ENCODE measurements at places on chromosomes 7 and 10.

- DNase-seq, result no peak
Measured at GRCh38 chr10:1754506-1755153, 17.3 kb upstream of the ADARB2 start.

- no peak for DNase-seq
Measured at GRCh38 chr7:44636041-44636584, 29.7 kb downstream of the OGDH start.

DNA sequence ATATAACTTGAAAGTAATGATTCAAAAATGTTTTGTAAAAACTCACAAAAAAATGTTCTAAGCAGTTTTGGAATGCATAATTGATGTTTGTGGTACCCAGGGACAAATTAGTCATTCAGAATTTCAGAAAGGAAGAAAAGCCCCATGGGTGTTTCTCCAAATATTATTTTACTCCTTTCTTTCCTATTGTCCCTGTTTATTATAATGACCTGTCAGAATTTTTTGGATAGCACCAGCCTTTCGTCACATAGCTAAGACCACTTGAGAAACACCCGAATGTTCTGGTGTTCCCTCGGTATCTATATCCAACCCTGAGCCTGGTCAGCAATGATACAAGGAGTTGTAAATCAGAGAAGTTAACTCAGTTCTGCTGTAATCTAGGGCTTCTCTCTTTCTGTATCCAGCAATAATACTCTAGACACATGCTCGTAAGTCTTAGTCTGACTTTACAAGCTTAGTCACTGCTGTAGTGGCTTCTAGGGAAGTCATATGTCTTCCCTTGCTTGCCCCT, 64.8 kb upstream of the MEOX2 start:
- DNase-seq, result peak; percentile 56

DNA sequence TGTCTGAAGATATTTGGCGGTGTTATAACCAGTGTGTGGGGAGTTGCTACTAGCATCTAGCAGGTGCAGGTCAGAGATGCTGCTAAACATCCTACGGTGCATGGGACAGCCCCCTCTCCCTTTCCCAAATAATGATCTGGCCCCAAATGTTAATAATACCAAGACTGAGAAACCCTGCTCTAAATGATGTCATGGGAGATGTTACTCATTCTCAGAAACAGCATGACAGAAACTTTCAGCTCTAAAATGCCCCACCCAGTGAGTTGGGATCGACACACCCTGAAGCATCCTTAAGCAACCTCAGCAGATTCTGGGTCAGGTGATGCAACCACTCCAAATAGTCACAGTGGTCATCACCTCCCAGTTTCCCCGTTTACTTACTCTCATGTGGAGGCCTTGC, 108.8 kb upstream of the MPP7 start:
- no peak for DNase-seq

DNA sequence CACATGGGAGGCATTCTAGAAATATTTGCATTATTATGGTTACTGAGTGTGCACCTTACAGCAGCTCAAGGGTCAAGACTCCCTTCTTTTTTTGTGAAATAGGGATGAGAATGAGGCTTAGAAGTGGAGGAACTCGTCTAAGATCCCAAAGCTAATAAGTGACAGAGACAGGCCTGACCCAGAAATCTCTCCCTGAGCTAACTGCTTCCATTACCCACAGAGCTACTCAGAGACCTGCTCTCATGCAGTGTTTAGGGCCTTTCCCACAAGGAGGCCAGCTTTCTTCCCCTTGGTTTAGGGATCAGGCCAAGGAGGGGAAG, 301.7 kb downstream of the RPS24 start:
- no peak for DNase-seq

GRCh38 chr7:140375892-140376730, 22.2 kb downstream of the SLC37A3 start:
- no peak for DNase-seq

DNA sequence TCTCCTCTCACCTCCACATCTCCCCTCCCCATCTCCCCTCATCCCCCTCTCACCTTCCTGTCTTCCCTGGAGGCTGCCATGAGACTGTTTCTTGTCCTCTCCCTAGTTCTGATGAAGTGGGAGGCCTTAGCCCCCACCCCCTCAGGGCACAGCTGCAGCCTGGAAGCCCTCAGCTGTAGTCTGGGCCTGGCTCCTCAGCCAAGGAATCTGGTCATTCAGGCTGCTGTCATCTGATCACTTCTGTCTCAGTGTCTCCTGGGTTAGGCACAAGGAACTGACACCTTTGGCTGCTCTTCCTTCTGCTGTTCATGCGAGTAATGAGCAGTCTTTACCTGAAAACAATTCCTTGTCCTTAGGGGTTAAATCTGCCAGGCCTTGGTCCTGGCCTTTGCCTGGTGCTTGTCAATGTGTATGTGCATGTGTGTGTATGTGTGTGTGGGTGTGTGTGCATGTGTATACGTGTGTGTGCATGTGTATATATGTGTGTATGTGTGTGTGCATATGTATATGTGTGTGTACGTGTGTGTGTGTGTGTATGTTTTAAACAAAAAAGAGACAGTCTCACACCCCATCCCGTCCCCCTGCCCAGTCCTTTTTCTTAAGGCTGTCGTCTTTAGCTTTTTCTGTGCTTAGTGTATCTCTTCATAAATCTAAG, 153.5 kb upstream of the TMEM72 start:
- DNase-seq, result no peak

DNA sequence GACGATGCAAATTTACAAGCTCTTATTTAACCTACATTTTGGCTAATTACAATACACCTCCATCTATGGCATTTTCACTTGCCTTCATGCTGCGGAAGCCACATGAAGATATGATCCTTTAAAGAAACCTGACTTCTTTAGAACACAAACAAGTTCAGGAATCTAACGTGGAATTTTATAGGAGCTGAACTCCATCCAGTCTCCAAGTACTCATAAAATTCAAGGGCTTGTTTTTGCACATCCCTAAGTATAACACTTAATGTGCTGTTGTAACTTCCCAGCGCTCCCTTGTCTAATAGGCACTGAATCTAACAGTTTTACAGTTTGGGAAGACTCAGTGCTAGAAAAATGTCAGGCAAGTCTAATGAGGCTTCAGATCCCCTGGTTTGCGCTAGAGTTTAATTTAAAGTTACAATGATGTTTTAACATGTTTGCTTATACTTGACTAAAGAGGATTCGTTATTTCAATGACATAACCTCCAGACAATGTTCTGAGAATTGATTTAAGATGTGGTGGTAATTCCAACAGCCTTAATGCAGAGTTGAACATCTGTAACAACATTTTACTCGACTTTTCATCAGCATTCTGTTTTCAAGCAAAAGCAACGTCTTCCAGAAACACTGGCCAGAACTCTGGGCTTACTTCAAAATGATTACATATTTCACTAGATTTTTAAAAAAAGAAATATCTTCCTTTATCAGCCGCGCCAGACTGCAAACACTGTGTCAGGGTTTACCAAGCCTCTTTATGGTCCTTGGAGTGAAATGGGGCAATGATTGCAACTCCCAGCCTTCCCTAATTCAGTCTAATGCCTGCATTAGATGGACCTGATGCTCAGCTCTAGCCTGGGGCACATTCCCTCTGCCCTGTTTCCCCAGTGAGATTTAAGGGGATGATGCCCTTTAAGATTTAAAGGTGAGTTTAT, 664.3 kb downstream of the KCNMA1 start:
- no peak for DNase-seq

DNA sequence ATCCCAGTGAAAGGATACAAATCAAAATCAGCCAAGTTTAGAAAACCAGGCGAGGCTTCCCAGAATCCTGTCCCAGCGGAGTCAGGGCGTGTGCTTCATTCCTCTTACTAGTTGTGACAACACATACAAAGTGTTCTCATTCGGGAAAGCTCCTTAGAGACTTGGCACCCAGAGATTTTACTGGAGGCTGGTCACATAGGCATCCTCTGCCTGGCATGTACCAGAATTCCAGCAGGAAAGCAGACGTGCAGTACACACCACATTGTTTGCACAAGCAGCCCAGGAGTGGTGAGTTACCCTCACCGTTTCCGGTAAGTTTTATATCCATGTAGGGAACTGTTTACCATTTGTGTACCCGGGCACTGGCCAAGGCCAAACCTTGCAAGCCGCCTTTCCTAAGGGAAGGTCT, 34.9 kb downstream of the MMRN2 start:
- no peak for DNase-seq

GRCh38 chr7:139182363-139182762, 48.7 kb upstream of the UBN2 start:
- no peak for DNase-seq
